ENCODE measurements at places on chromosomes 7 and 10.

- no peak for DNase-seq
Measured at GRCh38 chr10:80702143-80702542, 164.4 kb downstream of the SH2D4B start.

DNA sequence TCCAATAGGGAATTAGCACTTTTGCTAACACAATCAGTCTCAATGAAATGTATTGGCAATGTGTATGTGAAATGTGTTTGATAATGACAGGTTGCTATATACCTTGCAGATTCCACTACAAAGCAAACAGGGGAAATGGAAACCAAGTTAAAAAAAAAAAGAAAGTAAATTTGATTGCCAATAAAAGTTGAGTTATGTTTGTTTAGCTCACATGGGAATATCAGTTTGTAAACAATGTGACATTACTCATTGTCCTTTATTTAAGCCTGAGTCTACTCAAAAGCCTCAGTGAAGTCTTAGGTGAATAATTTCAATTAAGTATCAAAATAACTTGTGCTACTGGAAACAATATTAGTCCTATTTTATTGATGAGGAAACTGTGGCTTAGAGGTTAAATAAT is 285.2 kb downstream of the CACNA2D1 start:
- DNase-seq, result no peak

- no peak for DNase-seq
Measured at GRCh38 chr10:114507449-114507848, 103.1 kb upstream of the AFAP1L2 start.

GRCh38 chr10:124745252-124745651 is 1.1 kb upstream of the FAM53B start:
- DNase-seq, result no peak

Data from fibroblast of lung (primary cell).